ENCODE measurements at places on chromosomes 3 and 15.

DNA sequence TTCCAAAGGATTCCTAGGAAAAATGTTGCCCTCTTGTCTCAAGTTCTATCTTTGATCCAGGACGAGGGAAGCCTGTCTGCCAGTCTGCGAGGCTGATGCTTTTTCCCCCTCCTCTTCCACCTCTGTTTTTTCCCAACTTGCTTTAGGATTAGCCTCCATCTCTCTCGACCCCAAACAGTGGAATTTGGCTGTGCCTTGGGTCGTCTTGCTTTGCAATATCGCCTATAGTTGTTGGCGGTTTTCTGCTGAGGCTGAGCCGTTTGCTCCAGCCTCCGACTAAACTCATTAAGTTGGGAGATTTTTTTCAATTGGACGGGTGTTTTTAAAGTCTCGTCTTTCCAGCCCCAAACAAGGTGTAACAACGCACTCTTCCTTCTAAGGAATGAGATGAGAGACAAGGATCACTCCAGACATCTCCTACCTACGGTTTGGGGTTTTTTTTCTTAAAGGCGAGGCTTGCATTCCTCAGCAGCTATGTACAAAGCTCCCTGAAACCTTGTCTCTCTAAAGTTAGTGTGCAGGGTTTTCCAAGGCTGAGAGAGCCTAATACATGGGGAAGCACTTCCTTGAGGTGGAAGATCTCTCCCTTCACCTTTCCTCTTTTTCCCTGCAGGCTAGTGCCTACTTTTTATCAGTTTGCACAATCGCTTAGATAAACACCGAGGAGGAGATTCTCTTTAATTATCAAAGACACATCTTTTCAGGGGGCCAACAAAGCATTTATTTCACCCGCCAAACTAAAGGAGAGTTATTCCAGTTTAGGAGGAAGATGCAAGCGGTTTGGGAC lies 4.8 kb upstream of the NR2F2 start:
- DNase-seq: no peak

DNA sequence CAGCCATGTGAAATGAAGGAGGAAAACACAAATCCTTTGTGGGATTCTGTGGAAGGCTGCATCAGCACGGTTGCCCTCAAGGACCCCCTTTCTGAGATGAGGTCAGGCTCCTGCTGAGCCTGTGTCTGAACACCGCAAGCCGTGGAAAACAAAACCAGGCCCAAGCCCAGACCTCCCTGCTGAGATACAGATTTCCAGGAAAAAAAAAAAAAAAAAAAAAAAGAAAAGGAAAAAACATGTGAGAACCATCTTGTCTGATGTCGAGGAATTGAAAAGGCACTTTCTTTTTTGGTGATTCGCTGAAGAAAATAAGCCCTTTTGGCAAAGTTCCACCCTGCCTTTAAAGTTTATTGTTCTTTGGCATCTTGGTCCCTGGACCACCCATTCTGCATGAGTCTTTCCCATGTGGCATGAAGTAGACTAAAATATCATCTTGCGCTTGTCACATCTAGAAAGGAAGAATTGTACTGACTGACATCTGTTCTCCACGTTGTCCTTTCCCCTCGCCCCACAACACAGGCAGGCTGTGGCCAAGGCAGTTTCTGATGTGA lies 117.6 kb downstream of the CHST2 start:
- DNase-seq: no peak

- DNase-seq: no peak
Measured at GRCh38 chr15:91611561-91612323, 241.8 kb upstream of the SLCO3A1 start.

- DNase-seq: no peak
Measured at GRCh38 chr3:48294611-48295263, 38.7 kb downstream of the SPINK8 start.

GRCh38 chr15:25900901-25901300 lies 37.8 kb upstream of the ATP10A start:
- DNase-seq: no peak

DNA sequence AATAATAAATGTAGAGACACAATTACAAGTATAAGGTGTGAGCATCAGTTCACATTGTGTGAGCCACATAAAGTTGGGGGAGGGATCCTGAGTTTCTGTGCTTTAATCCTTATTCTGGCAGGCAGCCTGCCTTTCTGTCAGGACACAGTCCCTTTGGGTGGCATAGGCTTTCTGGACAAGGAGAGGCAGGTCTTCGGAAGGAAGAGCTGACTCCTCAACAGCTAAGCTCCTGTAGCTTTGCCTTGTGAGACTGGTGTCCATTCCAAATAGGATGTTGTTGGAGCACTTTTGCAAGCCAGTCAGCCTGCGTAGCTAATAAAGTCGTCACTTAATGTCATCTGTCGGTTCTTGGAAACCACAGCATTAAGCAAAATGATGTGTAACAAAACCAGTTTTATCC lies 151.9 kb upstream of the MCTP2 start:
- DNase-seq: no peak

DNA sequence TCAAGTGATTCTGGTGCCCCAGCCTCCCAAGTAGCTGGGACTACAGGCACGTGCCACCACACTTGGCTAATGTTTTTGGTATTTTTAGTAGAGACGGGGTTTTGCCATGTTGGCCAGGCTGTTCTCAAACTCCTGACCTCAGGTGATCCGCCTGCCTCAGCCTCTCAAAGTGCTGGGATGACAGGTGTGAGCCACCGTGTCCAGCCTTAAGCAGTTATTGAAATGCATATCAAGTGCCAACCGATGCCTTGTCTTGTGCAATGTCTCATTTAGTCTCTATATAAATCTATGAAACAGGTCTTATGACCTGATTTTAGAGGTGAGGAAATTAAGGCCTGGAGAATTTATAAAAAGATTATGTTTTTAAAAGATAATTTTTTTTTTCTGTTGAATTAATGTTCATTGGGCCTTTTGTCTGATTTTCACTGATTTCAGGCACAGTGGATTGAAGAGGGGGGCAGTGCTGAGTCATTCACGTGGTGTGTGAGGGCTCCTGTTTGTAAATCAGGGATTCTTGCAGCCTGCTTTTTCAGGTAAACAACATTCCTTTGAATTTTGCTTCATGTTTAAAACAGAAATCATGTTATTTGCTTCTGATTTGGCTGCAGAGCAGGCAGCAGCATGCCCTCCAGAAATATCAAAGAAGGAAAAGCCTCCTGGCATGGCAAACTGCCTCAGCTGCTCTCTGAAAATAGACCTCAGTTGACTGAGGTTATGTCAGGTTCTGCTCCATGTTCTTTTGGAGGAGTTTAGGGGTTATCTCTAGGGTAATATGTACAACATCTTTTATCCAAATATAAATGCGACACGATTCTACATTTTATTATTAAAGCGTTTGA lies 407.0 kb upstream of the RGMA start:
- DNase-seq: no peak

DNA sequence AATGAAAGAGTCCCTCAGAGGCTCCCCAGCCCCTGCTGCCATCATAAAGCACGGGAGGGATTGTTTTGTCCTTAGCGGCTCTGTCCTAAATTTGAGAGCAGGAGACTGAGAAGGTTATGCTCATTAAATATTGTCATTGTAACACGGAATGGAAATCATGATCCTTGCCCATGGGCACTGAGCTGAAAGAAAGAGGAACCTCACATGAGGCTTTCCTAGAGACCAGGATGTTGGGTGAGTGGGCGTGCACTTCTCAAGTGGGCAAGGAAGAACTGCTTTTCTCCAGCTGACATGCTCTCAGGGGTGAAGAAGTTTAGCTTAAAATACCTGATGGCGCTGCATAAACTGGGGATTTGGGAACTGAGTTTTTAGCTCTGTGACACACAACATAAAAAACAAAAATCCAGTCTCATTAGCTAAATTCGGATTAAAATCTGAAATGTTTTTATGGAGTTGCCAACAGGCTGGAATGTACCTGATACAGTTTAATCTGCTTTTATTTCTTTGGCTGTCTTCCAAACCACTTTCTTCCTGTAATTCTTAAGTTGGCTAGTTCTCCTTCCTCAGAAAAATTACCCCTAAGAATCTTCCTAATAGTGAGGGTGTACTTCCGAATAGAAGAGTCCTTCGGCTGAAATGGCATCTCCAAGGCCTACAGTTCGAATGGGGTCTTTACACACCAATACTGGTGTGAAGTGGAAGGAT lies 31.7 kb downstream of the ADPGK start:
- DNase-seq: no peak

DNA sequence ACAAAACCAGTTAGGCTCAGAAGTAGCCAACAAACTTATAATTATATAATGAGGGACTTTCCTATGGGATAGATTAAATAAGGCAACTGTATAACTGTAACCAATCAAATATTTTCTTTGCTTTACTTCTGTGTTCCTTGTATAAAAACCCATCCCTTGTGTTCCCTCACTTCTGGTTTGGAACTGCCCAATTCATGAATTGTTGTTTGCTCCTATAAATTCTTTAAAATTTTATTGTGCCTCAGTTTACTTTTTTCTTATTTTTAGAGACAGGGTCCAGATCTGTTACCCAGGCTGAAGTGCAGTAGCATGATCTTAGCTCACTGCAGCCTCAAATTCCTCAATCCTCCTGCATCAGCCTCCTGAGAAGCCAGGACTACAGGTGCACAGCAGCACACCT lies 155.7 kb downstream of the SMAD6 start:
- no peak for DNase-seq

DNA sequence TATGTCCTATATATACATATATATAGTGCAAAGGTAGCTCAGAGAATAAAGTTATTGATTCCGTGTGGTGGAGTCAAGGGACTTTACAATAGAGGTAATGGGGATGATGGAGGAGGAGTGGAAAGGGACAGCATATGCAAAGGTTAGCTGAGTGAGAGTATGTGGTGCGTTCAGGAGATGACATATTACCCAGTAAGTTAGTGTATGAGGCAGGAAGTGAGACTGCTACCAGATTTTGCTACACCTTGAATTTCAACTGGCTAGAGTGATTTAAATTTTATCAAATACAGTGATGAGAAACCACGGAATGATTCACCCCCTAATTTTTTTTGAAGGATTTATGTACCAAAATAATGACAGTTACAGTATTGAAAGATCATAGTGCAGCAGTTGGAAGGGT lies 2.8 kb downstream of the ACTL6A start:
- no peak for DNase-seq

- DNase-seq: no peak
Measured at GRCh38 chr3:61057464-61057863, 193.8 kb downstream of the FHIT start.

DNA sequence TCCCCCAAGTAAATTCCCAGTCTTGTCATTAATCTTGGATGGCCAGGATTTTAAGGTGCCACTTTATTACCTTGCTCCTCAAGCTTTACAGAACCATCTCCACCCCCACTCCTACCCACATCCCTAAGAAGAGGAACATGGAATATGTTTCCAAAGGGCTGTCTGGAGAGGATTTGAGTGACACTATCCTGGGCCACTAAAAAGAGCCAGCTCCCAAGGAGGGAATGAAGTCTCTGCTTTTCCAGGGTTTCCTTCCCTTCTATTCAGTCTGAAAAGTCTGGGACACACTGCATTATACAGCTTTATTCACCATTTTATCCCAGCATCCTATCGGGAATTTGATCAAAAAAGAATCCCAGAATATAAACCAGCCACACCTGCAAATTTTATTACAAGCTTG lies 35.6 kb upstream of the MECOM start:
- no peak for DNase-seq

GRCh38 chr3:125310623-125311081 lies 64.5 kb downstream of the ZNF148 start:
- DNase-seq: no peak

DNA sequence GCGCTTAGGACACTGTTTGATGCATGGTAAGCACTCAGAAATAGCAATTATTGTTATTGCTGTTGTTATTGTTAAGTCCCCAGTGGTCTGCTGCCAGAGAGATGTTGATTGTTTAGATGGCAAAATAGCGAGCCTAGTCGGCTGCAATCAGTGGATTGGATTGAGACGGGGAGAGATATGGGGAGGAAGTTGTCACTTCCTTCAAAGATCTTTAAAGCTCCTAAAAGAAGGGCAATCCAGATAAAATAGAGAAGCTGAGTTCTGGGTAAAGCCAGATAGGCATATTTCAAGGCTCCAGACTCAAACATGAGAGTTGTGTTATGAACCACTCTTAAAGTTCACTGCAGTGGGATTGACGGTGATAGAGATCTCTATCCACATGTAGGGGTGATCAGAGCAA lies 64.5 kb downstream of the RYR3 start:
- DNase-seq: no peak

GRCh38 chr3:184354754-184355153 lies 6.7 kb downstream of the CLCN2 start:
- DNase-seq: no peak

- no peak for DNase-seq
Measured at GRCh38 chr15:99921101-99921500, 187.9 kb upstream of the LYSMD4 start.

DNA sequence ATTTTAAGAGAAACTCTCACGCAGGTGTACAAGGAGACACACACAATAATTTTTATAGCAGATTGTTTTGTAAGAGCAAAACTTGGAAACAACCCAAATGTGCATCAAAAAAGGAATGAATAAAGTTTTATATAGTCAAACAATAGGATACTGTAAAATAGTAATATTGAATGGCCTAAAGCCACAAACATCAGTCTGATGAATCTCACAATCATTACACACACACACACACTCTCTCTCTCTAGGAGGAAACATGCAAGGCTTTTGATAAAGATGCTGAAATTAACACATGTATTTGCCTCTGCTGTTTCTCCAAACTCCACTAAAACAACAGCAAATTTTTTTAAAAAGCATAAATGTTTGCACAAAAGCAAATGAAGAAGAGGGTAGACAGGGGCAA lies 37.3 kb downstream of the ADIPOQ start:
- no peak for DNase-seq

DNA sequence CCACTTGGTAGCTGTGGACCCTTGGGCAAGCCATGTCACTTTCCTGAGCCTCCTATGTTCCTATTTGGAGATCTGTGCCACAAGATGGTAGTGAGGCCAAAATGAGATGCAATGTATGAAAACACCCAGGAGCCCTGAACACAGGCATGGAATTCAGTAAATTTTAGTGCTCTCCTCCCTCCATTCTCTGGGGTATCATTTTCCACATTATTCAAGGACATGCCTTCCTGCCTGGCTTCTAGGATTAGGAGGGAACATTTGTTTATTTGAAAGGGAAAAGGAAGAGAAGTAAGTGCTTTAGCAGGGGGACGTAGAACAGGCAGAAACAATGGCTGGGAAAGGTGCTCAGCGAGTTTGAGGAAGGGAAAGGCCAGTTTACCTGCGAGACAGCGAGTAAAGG lies 98.8 kb downstream of the ATG7 start:
- DNase-seq: no peak

DNA sequence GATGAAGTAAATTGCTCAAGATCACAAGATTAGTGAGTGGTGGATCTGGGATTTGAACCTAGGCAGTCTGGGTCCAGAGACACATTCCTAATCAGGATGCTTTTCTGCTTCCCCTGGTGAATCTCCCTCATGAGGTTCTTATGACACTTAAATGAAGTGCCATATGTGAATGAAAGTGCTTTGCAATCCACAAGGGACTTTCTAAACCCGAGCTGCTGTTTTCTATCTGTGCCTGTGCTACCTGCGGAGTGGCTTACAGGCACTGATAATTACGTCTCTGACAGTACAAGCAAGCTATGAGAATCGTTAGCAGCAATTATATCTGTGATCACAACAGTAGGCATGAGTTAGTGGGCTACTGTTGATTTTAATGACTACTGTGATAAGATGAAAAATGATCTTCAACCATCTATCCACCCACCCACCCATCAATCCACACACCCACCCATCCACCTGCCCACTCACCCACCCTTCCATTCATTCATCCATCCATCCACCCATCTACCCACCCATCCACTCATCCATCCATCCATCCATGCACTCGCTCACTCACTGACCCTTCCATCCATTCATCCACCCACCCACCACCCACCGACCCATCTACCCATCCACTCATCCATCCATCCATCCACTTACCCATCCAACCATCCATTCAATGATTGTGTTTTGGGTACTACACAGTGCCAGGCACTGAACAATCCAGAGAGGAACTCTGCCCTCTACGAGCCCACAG lies 51.8 kb downstream of the ATP2B2 start:
- no peak for DNase-seq
